GM19239 (cell line): ENCODE measurements at places on chromosomes 2 and 18.

- DNase-seq: no peak
Observed at GRCh38 chr2:86314125-86314524, 23.3 kb downstream of the REEP1 start.

DNA sequence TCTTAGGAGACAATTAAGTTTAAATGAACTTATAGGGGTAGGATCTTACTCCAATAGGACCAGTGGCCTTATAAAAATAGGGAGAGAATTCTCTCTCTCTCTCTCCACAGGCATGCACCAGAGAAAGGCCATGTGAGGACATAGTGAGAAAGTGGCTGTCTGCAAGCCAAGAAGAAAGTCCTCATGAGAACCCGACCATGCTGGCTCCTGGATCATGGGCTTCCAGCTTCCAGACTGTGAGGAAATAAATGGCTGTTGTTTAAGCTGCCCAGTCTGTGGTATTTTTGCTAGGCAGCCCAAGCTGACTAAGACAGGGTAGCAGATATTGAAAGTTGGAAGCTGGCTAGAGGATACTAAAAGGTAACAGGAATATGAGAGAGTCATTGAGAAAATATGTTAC is 454.0 kb downstream of the NBAS start:
- no peak for DNase-seq

DNA sequence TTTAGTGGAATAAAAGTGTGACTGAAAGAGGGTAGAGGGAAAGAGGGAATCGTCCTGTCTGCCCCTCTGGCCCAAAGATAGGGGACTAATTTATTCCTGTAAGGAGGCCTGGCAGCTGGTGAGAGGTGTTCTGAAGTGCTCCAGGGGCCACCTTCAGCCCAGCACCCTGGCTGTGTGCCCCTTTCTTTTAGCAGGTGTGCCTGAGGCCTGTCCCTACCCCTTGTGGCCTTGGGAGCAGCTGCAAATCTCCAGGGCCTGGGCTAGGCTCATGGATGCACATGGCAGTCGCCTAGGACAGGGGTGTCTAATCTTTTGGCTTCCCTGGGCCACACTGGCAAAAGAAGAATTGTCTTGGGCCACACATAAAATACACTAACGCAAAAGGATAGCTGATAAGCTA is 37.3 kb downstream of the FHOD3 start:
- no peak for DNase-seq

DNA sequence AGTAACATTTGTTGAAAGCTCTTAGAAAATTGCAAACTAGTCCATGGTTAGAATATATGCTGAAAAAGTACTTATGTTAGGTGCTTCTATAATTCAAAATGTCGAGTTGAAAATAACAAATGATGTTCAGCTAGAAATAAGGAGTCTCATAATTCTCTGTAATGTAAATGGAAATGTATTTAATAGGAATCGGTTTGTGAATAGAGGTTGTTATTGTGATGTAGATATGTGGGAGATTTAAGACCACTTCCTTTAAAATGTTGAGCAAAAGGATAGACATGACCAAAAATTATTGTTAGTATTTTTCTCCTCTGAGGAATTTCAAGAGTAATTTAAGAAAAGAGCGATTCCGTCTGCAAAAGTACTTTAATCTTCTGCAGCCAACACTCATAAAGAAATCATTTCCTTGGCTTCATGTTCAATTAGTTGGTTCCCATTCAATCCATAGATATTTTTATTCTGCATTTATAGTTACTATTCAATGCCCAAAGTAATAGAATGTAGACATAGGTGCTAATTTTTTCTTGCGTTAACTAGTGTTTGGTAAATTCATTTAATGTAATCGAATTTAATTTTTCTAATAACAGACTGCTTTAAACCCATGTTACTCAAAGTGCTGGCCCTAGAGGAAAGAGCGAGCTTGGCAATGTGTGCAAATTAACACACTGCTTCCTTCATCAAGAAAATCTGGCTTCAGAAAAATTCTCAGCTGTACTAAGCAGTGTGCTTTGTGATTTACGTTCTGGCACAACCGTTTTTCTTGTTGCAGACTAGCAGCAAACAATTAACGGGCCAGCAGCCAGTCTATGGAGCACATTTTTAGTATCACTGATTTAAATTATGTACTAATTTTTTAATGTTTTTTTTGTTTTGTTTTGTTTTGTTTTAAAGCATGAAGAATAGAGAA is 32.2 kb downstream of the FN1 start:
- DNase-seq: no peak

DNA sequence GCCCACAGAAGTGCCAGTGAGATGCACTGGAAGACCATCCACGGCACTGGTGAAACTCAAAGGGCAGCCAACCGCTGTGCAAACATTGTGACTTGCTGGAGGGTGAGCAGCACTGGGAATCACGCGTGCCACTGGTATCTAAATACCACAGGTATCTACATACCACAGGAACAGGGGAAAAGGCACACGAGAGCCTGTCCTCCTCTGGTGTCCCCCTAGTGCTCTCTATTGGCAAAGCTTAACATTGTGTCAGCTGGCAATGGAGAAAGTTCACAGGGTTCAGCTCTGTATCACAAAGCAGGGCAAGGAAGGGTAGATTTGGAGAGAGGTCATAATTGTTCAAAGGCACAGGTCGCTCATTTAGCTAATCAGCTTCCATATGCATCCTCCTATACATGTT is 12.6 kb upstream of the SEC11C start:
- no peak for DNase-seq

GRCh38 chr2:194363878-194364277 is 1293.1 kb upstream of the SLC39A10 start:
- no peak for DNase-seq

DNA sequence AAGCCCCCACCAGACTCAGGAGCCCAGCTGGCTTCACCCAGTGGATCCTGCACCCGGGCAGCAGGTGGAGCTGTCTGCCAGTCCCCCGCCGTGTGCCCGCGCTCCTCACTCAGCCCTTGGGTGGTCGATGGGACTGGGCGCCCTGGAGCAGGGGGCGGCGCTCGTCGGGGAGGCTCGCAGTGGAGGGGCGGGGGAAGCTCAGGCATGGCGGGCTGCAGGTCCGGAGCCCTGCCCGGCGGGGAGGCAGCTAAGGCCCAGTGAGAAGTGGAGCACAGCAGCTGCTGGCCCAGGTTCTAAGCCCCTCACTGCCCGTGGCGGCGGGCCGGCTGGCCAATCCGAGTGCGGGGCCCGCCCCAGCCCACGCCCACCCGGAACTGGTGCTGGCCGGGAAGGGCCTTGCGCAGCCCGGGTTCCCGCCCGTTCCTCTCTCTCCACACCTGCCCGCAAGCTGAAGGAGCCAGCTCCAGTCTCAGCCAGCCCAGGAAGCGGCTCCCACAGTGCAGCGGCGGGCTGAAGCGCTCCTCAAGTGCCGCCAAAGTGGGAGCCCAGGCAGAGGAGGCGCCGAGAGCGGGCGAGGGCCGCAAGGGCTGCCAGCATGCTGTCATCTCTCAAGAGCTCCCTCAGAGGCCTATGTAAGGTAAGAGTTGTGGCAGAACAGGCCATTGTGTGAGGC is 1307.8 kb upstream of the TMEFF2 start:
- DNase-seq: no peak

- no peak for DNase-seq
Observed at GRCh38 chr2:193011870-193012269, 817.1 kb upstream of the TMEFF2 start.

DNA sequence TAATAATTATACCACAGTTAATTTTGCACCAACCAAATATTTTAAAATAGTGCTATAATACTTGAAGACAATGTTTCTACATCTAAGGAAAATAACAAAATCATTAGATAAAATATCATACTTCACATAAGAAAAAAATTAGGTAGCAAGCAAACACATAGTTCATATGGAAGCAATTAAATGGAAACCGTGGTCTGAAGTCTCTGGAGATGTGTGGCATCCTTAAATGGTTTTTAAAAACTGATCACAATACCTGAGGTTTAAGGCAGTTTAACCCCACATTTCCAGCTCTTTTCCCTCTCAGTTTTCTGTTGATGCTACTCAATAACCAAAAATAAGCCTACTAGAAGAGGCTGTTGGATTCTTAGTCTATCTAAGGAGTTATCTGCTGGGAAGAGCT is 71.3 kb downstream of the ASXL2 start:
- no peak for DNase-seq

DNA sequence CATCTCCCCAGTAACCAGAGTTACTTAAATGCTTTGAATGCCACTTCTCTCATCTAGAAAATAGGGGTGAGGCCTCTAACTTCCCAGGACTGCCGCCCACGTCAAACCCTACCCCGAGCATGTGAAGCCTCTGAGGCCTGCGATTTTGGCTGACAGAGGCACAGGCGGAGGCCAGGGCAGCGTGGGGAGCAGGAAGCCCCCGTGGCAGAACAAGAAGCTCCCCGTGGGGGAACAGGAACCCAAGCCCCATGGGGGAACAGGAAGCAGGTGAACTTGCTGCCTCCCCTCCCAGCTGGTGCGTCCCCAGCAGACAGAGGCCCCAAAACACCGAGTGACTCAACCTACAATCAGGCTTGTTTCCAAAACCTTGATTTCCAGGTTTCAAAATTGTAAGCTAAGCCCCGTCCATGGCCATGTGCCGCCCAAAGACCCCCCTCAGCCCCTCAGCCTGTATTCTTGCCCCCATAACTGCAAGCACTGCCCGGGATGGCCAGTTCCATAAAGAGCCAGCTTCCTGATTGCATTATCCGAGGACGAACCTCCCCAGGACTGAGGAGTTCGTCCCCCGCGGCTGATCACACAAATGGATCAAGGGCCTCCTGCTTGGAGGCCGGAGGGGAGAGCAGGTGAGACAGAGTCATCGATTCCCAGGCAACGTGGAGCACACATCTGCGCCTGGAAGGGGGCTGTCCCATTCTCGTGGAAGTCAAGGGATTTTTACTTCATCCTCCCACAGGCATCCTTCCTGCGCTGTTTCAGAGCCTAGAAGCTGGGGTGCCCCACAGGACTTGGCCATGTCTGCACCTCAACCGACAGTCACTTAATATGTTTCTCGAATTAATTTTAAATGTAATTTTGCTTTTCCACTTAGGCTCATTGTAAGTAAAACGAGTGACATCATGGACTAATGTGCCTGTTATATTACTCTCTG is 36.3 kb upstream of the CTDP1 start:
- DNase-seq: no peak

- no peak for DNase-seq
Observed at GRCh38 chr2:190762566-190762965, 113.7 kb downstream of the NAB1 start.

- no peak for DNase-seq
Observed at GRCh38 chr2:109225170-109225782, 96.3 kb downstream of the SH3RF3 start.
